ENCODE measurements at places on chromosomes 1 and 21.

GRCh38 chr1:12124693-12125421 lies 41.9 kb upstream of the TNFRSF1B start:
- DNase-seq, result peak; percentile 71

DNA sequence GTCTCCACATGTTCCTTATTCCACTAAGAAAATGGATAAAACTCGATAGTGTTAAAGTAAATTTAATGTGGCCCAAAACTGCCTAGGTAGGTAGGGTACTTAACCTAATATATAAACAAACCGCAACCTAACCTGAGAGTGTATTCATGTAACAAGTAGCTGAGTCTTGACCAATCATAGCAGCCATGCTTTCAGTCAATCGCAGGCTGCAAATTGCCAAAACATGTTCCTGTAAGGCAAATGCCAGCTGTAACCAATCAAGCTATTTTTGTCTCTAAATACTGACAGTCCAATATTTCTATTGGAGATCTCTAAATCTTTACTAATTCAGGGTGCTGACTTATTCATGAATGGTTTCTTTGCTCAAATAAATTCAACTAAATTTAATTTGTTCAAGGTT lies 3.1 kb upstream of the HMGCS2 start:
- no peak for DNase-seq

DNA sequence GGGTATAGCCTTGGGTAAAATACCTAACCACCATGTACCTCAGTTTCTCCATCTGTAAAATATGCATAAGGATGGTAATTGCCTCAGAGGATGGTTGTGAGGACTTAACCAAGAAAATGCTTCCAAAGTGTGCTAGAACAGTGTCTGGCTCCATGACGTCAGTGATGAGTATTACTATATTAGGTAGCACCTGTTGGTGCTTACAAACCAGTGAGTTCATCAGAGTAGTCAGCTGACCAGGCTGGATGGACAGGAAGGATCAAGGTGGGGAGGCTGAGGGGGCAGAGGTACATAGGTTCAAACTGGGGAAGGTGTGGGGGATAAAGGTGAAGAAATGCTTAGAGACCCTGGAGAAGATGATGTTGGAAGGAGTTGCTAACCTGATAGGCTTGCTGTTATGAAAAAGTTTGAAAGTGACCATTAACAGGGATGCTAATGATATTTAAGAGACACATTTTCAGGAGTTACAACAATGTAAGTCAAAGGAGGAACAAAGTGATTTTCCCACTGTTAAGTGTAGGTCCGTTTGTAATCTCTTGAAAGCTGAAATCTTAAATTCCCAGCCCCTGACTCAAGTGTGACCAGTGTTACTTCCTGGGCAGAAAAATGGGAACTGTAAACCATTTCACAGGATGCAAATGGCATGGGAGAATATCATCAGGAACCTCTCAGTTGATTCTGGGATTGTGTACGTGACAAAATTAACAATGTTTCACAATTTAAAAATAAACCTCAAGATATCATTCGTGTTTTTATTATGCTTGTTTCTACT lies 4.4 kb downstream of the NTPCR start:
- DNase-seq, result no peak

DNA sequence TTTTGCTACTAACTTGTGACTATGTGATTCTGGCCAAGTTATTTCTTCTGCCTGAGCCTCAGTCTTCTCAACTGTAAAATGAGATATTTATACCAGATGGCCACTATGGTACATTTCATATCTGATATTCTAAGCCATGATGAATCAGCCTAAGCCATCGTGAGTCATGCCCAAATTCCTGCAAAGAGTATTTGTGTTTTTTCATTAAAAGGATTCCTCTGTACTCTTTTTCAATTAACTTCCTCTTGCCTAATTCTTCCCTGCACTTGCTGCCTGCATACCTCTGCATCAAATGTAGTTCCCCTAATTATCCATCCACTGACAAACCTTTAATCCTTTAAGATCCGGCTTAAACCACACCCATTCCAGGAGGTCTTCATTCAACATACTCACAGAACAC lies 575.1 kb upstream of the BEND5 start:
- DNase-seq, result no peak

- no peak for DNase-seq
Measured at GRCh38 chr1:163066168-163066567, 3.0 kb upstream of the RGS4 start.

GRCh38 chr1:42533101-42533863 lies 70.2 kb downstream of the CCDC30 start:
- no peak for DNase-seq

DNA sequence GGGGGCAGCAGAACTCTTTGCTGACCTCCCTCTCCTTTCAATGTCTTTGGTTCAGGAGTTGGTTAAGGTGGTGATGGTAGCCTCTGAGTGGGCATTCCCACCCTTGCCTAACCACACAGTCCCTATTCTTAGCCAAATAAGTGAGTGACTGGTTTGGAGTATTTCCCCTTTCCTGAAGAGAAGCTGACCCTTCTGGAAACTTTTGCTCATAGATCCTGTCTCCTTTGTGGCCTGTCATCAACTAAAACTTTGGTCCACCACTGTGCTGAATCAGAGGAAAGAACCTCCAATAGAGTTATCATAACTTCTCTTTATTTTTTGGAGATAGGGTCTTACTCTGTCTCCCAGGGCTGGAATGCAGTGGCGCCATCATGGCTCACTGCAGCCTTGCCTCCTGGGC lies 31.1 kb downstream of the C1orf21 start:
- no peak for DNase-seq

DNA sequence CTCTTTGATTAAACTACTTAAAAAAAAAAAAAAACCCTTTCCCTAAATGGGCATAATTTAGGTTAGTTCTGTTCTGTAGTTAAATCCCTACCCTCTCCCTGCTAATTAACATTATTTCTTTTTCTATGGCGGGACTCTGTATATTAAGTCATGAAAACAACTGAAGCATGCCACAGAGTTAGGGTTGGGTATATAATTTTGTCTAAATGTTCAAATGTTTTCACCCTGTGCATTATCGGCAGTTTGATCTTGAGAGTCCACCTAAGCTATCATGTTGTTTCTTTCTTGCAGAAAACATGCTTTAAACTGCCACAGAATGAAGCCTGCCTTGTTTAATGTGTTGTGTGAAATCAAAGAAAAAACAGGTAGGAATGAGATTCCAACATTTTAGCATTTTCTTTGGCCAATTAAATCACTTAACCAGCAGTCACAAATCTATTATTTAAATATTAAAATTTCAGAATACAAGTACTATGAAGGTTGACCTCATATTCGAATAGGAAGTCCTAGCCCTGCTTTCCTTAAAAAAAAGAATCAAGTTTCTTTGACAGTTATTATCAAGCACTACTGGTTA lies 4.0 kb downstream of the PBX1 start:
- DNase-seq, result no peak

DNA sequence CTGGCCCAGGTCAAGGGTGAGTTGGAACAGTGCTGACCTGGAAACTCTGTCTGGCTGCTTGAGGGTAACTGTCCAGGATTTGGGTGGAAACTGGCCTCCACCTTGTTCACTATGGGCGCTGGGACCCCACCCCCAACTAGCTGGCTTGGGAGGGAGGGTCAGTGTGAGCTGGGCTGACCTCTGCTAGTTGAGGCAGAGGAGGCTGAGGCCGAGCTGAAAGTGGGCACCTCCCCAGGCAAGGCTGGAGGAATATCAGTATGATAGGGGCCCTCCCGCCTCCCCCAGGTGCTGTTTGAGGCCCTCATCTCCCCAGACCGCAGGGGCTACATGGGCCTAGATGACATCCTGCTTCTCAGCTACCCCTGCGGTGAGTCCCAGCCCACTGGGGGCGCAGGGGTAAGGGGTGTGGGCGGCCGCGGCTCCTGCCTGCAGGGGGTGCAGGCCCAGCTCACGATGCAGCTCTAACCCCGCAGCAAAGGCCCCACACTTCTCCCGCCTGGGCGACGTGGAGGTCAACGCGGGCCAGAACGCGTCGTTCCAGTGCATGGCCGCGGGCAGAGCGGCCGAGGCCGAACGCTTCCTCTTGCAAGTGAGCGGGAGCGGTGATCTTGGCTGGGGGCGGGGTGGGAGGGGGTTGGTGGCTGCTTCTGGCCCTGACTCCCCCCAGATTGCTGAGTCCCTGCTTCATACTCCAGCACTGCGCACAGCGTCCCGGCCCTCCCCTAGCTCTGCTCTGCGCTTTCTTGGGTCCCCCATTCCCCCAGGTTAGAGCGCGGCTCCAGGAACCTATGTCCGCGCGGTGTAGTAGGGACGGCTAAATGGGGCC lies 22.9 kb downstream of the PTPRU start:
- DNase-seq, result no peak

- no peak for DNase-seq
Measured at GRCh38 chr1:244953901-244954300, 89.6 kb upstream of the HNRNPU start.

GRCh38 chr21:43825936-43826622 lies 36.7 kb downstream of the RRP1 start:
- no peak for DNase-seq

- DNase-seq, result no peak
Measured at GRCh38 chr1:1917304-1917976, 1.6 kb downstream of the TMEM52 start.

DNA sequence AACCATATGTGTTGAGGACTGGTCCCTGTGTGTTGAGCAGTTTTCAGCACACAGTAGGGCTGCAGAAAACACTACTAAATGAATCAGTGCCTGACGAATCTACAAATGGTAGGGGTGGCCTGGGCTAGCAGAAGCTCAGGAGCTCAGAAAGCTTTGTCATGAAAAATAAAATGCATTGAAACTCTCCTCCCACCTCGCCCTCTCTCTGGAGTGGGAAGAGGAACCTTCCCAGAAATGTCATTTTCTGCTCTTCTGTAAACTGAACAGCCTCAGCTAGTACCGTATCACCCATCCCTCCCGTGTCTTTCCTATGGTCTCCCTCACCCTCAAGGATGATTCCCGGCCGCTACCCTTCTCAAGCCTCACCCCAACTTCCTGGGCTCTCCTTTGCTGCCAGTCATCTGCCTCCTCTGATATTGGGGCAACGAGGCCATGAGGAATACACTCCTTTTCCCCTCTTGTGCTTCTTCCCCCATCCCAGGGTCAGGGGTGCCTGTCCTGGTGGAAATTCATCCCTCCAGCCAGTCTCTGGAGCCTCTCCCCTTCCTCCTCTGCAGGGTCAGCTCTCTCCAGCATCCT lies 734.5 kb downstream of the PTPRU start:
- DNase-seq, result no peak

DNA sequence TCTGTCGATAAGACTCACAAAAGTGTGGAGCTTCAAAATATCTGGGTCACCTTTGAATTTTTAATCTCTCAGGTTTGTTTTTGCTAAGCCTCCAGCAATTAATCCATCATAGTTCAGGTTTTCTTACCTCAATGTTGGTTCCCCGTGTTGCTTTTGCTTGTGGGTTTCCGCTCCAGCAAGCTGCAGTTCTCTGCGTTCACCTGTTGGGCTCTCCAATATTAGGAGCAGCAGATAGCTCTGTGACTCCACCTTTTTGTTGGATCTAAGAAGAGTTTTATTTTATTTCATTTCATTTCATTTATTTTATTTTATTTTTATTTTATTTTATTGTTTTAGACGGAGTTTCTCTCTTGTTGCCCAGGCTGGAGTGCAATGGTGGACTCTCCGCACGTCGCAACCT lies 335.5 kb downstream of the COL11A1 start:
- DNase-seq, result no peak

DNA sequence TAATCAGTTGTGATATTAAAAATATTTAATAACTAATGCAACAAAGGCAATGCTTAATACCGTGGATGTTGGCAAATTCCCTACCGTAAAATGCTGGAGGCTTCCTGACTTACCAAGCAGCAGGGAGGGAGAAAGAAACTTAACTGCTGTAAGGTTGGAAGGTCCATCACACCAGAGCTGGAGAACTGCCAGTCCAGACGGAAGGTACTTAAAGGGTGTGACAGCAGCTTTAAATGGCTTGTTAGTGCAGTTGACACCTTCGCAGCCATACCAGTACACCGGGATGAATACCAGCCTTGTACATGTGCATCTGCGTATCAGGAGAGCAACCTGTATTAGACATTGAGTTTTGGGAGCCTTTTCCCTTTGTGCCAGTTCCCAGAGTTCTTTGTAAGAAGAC lies 269.5 kb upstream of the NCAM2 start:
- no peak for DNase-seq

DNA sequence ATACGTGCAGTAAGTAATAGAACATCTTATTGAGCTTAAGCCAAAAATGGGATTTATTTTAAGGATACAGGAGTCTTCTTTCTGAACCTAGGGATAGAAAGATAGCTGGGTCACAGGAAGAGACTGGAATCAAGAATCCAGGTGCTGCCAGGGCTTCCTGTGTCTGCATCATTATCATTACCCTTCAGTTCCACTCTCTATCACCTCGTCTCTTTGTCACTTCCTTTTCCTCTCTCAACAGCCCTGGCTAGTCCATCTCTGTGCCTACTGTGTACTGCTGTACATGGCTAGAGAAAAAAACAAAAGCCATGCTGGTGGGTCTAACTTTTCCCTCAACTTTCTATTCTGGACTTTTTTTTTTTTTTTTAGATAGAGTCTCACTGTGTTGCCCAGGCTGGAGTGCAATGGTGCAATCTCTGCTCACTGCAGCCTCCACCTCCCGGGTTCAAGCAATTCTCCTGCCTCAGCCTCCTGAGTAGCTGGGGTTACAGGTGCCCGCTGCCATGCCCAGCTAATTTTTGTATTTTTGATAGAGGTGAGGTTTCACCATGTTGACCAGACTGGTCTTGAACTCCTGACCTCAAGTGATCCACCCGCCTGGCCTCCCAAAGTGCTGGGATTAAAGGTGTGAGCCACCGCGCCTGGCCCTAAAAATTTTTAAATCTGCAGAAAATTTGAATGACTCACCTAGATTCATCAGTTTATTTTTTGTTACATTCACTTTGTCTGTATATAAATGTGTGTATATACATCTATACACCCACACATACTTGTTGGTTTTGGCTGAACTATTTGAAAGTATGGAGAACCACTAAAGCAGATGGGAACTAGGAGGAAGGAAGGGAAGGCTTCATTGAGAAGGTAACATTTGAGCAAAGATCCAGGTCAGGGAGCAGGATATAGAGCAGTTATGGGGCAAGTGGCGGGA lies 31.9 kb downstream of the UBE4B start:
- no peak for DNase-seq

DNA sequence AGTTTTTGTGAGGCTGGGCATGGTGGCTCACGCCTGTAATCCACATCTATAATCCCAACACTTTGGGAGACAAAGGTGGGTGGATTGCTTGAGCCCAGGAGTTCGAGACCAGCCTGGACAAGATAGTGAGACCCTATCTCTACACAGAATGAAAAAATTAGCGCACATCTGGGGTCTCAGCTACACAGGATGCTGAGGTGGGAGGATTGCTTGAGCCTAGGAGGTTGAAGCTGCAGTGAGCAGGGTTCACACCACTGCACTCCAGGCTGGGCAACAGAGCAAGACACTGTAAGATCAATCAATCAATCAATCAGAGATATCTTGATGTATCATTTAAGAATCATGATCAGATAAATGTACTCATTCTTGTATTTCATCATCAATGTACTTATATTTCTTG lies 7.1 kb downstream of the ZYG11B start:
- DNase-seq, result no peak
